ENCODE measurements at places on chromosomes 5 and 9. TPM values are rescaled to one million over a fixed set of nuclear protein-coding genes. Genes with fewer than 3 reads are reported as not detected.

- DNase-seq = no peak
Measured at GRCh38 chr5:89452081-89452480, 569.1 kb upstream of the MEF2C start.

GRCh38 chr5:66224274-66224673 is 80.2 kb downstream of the SREK1 start:
- DNase-seq = no peak

DNA sequence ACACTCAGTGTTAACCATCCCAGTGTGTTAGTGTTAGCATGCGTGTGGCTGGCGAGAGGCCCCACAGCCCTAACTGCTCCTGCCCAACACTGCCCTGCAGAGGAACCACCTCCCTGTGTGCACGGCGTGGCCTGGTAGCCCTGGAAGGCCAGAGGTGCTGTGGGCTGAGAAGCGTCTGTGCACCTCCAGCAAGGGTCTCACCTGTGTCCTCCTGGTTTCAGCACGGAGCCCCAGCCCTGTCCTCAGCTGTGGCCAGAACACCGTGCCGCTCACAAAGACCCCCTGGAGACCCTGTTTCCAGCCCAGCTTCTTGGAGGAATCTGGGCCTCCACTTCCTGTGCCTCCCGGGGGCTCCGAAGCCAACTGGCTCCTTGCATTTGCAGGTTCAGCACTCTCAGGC is 56.1 kb upstream of the NRARP start:
- no peak for DNase-seq

DNA sequence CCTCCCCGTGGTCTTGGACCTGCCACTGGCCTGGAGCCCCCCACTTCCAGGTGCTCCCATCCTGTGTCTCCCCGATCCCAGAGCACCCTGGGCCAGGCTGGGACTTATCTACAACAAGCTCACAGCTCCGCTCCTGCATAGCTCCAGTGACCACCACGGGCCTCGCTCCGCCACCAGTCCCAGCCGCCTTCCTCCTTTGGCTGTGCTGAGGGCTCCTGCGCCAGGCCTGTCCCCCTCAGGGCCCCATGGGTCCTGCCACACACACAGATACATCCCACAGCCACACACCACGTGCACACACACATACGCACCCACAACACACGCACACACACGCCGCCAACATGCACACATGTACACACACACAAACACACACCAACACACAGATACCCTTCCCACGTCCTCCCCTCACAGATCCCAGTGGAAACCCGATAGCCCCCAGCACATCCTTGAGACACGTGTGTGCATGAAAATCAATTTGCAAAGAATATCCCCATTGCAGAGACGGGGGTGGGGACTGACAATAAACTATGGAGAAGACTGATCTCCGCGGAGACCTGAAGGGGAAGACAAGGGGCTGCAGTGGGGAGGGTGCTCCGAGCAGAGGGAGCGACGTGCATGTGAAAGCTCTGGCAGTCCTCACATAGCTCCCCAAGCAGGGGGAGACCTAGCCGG is 18.5 kb upstream of the LAMC3 start:
- no peak for DNase-seq

- DNase-seq = no peak
Measured at GRCh38 chr5:66628561-66628960, 32.4 kb downstream of the MAST4 start.

GRCh38 chr9:130429381-130429780 is 15.4 kb upstream of the ASS1 start:
- DNase-seq = no peak

DNA sequence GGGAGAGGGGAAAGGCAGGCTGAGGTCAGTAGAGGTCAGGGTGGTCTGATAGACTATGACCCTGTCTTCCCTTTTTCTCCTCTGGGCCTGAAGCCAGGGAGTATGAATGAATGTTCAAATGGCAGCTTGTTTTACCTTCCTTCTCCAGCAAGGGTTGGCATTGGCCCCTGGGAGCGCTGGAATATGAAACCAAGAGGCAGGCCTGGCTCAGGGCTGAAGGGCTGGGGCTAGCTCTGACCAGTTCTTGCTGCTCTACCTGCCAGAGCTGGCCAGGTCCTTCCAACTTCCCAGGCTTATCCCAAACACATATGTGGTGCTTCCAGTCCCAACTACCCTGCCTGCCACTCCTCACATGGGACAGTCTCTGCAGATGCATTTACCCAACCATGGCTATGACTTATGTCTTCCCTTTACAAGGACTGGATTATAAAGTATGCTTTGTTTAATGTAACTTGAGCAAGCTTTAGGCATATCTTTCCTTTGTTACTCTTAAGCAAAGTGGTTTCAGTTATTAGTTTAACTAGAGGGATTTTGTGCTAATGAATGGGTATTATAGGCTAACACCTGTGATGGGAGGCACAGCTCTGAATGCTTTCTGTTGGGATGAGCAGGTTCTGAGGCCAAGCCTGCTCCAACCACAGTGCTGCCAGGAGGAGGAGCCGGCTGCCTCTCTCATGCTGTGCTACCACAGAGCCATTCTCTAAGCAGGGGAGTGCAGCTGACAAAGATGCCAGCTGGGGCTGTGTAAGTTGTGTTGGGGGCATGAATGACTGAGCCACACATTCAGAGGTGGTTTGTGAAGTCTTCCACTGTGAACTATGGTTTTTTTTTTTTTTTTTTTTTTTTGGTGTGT is 6.1 kb downstream of the CCNI2 start:
- no peak for DNase-seq

GRCh38 chr9:92524881-92525280 is 10.9 kb downstream of the ECM2 start:
- DNase-seq = no peak

DNA sequence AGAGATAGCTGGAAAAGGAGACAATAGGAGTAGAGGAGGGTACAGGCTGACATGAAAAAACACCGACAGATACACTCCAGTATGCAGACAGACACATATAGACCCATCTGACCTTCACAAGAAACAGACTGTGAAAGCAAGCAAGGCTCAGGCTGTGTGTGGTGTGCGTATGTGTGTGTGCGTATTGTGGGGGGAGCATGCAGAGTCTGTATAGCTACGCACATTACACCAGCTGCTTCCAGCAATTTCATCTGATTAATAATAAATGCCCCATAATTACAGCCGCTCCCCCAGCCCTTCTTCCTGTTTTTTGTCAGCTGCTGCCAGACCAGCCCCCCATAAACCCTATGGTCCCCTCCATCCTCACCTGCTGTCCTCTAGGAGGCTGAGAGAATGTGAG is 6.7 kb downstream of the CNTFR start:
- DNase-seq = no peak

DNA sequence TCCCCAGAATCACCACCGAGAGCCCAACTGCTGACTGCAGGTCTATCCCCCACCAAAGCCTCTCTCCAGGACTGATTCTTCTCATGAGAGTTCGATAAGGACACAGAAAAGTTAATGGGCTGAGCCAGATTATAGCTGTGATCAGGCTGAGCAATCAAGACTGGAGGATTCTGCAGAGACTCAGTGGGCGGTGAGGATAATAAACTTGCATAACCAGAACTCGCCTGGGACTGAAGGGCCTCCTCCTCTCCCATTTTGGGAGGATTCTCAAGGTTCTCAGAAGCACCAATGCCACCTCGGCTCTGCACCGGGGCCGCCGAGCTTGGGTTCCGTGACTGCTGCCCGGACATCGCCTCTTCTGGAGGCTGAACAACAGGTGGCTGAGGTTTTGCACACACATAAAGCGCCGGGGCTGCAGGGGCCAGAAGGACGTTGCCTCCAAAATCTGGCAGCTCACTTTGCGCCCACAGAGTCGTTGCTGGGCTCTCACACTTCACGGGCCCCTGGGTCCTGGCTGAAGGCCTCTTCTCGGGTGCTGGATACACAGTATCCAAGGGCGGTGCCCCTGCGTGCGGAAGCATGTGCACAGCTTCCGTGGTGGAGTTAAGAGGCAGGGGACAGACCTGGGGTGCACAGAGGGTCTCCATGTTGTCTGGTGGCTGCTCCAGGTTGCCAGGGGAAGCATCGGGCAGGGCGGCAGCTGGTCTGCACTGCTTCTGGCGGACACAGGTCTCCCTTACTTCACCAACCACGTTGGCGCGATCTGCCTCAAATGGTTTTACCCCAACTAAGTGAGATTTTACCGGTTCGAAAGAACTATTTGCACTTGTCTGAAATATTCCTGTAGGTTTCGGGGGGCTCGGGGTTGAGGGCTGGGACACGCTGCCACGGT is 7.6 kb downstream of the SEC16A start:
- DNase-seq = no peak

GRCh38 chr5:13501176-13501575 is 443.3 kb downstream of the DNAH5 start:
- no peak for DNase-seq

DNA sequence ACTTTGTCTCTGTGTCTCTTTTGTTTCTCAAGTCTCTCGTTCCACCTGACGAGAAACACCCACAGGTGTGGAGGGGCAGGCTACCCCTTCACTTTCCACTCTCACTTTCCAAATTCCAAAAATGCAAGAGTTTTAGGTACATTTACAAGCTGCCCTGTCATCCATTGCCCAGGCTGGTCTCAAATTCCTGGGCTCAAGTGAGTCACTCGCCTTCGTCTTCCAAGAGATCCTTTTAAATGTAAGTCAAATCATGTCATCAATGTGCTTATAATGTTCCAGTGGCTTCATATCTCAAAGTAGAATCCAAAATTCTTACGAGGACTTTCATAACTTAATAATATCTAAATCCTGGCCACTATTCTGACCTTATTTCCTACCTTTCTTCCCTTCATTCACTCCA is 20.4 kb upstream of the UGCG start:
- DNase-seq = no peak

GRCh38 chr9:127788337-127789011 is 2.6 kb downstream of the CDK9 start:
- DNase-seq = no peak

GRCh38 chr5:65014769-65015168 is 246.0 kb downstream of the CWC27 start:
- DNase-seq = no peak

DNA sequence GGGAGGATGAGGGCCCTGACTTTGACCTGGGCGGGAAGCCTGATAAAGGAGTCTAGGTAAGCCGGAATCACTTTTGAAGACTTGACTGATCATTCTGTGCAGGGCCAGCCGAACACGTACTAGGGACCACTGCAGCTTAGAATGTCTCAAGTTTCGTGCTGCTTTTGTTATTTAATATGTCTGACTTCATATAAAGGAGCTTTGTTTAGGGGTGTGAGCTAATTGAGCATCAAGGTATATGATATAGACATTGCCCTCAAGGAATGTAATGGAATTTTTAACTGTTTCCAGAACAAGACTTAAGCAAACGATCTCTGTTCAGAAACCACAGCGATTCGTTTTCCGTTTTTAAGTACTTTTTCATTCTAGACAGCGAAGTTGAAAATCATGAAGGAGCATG is 173.0 kb downstream of the SEMA6A start:
- no peak for DNase-seq

DNA sequence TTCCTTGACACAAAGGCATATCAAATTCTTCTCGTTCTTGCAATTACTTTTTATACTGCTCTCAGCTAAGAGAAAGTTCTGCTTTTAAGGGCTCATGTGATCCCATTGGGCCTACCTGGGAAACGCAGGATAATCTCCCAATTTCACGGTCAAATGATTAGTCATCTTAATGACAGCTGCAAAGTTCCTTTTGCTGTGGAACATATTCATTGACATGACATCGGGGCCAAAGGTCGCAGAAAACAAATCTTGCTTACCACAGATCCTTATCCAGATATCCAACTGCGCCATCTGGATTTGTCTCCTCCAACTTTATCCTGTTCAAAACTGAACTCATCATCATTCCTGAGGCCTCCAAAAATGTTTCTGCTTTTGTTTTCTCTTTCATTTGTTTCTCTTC is 1085.6 kb upstream of the WWC1 start:
- DNase-seq = no peak

The RICTOR gene
- total RNA-seq = 44.7 TPM

The TYRP1 gene
- 0.85 TPM for total RNA-seq

The SPATA31A7 gene
- not detected for total RNA-seq

The SPATA31A1 gene
- not detected for total RNA-seq

The MYORG gene
- total RNA-seq = 8.0 TPM
